ENCODE measurements at places on chromosomes 11 and 22. TPM values are rescaled to one million over a fixed set of nuclear protein-coding genes. Genes with fewer than 3 reads are reported as not detected.

DNA sequence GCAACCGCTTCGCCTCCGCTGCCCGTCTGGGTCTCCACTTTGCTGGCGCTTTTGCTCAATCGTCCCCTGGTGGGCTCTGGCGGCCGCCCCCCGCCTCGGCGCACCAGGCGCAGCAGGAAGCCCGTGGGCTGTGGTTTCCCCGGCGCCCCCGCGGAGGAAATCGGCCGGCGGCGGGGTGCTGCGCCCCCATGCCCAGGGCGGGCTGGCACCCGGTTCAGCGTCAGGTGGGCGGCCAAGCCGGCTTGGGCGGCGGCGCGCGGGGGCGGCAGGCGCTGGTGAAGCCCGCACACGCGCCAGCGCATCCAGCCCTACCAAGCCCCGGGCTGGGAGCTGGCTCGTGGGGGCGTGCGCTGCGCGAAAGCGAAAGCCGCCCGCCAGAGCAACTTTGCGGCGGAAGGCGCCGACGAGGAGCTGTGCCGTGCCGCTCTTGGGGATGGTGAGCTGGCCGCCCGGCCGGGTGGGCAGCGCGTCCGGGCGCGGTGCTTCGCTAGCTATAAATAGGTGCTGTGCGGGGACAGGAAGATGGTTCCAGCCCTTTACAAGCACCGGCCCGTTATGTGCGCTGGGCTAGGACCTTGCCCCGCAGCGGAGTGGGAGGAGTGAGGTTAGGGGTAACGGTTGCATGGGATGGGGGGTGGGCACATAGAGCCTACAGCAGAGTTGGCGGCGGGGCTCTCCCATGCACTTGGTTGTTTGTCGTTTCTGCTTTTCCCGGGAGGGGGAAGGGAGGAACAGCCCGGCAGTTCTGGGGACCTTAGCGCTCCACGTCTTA, 25.0 kb upstream of the SUSD2 start:
- peak; percentile 78 for DNase-seq

- no peak for DNase-seq
Measured at GRCh38 chr22:22061085-22062077, 78.8 kb upstream of the TOP3B start.

GRCh38 chr11:78187366-78188285, 800 bp downstream of the KCTD21 start:
- no peak for DNase-seq

GRCh38 chr11:132177106-132177505, 806.7 kb downstream of the NTM start:
- DNase-seq = no peak

Gene MPPED2
- not detected for total RNA-seq

- no peak for DNase-seq
Measured at GRCh38 chr11:107683061-107683460, 28.8 kb downstream of the SLN start.

Gene NRXN2
- 0.08 TPM for total RNA-seq

Gene SLC22A12
- not detected for total RNA-seq

Gene PHETA2
- 3.6 TPM for total RNA-seq

Gene PRMT3
- 15.6 TPM for total RNA-seq

- DNase-seq = no peak
Measured at GRCh38 chr11:95076416-95076815, 9.7 kb downstream of the SRSF8 start.

- DNase-seq = no peak
Measured at GRCh38 chr22:23245045-23245798, 64.9 kb downstream of the BCR start.

GRCh38 chr22:38871360-38872171, 450 bp downstream of the CBX6 start:
- DNase-seq = peak; percentile 39

Gene KCNK4
- total RNA-seq = not detected

- DNase-seq = no peak
Measured at GRCh38 chr11:14021738-14022137, 59.2 kb downstream of the SPON1 start.

- DNase-seq = no peak
Measured at GRCh38 chr22:22045571-22046335, 63.2 kb upstream of the TOP3B start.

Gene LRRC56
- total RNA-seq = 2.5 TPM

Gene PGA4
- not detected for total RNA-seq

Gene NAALAD2
- not detected for total RNA-seq

Gene EI24
- 33.2 TPM for total RNA-seq

DNA sequence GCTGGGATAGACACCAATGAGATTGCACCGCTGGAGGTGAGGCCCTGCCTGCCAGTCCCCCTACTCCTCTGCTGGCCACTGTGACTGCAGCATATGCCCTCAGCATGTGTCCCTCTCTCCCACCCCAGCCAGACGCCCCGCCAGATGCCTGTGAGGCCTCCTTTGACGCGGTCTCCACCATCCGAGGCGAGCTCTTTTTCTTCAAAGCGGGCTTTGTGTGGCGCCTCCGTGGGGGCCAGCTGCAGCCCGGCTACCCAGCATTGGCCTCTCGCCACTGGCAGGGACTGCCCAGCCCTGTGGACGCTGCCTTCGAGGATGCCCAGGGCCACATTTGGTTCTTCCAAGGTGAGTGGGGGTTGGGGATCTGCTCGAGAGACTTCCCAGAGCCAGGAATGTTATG, 5.7 kb upstream of the SMARCB1 start:
- DNase-seq = no peak

All from activated CD4-positive, alpha-beta memory T cell treated with anti-CD3 and anti-CD28 coated beads, Interleukin-2, amount 10 ng/mL, durations not matched to agents 7 days and 5 days (primary cell).